Activated T-cell treated with anti-CD3 and anti-CD28 coated beads for 48 hours (primary cell): ENCODE measurements at places on chromosomes 6 and 20.

GRCh38 chr20:51338692-51339440 lies 203.7 kb downstream of the NFATC2 start:
- no peak for DNase-seq

GRCh38 chr6:88302769-88303225 lies 136.7 kb upstream of the CNR1 start:
- DNase-seq: no peak

DNA sequence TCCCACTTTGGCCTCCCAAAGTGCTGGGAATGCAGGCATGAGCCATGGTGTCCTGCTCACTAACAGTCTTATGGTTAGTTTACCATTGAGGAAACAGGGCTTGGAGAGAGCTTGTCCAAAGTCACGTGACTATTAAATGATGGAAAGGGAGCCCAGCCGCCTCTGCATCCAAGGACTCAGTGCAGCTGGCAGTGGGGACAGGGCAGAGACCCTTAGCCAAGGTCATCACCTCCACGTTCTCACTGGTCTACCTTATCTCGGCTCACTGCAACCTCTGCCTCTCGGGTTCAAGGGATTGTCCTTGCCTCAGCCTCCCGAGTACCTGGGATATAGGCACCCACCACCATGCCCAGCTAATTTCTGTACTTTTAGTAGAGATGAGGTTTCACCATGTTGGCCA lies 109.3 kb downstream of the SLC23A2 start:
- DNase-seq: no peak

GRCh38 chr6:47836046-47836445 lies 54.2 kb downstream of the OPN5 start:
- DNase-seq: no peak
